ENCODE measurements at places on chromosomes 13 and 19.

DNA sequence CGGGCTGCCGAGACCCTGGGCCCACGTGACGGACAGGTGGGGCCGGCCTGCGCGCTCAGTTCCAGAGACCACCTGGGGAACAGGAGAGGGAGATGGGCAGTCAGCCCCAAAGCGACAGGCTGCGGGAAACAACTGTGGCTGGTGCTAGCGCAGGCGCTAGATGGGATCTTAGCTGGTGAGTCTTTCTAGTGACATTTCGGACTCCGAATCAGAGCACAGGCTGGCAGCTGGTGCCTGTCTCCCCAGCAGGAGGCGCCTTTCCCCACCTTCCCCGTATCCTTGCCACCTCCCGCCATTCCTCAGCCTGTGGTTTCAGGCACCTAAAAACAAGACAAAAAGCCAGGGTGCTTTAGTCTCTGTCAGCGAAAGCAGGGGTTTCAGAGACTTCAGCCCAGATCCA, 19.4 kb upstream of the RANBP3 start:
- DNase-seq: no peak

DNA sequence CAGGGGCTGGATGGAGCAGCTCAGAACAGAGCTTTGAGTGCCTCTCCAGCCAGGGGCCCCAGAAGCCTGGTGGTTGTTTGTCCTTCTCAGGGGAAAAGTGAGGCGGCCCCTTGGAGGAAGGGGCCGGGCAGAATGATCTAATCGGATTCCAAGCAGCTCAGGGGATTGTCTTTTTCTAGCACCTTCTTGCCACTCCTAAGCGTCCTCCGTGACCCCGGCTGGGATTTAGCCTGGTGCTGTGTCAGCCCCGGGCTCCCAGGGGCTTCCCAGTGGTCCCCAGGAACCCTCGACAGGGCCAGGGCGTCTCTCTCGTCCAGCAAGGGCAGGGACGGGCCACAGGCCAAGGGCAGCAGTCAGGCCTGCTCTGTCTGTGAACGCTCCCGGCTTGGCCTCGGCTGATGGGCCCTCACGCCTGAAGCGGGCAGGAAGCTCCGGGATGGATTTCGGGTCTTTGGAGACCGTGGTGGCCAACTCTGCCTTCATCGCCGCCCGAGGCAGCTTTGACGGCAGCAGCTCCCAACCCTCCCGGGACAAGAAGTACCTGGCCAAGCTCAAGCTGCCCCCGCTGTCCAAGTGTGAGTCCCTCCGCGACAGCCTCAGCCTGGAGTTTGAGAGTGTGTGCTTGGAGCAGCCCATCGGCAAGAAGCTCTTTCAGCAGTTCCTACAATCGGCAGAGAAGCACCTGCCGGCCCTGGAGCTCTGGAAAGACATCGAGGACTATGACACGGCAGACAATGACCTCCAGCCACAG, at the start of gene GRK1:
Gene GRK1, plus strand, starts transcription at position 269 of the 751 bp plus-strand sequence. Its CDS starts 168 bp downstream, at position 437.
- no peak for DNase-seq

- no peak for DNase-seq
Observed at GRCh38 chr19:43534816-43535761, 2.1 kb downstream of the ZNF575 start.

DNA sequence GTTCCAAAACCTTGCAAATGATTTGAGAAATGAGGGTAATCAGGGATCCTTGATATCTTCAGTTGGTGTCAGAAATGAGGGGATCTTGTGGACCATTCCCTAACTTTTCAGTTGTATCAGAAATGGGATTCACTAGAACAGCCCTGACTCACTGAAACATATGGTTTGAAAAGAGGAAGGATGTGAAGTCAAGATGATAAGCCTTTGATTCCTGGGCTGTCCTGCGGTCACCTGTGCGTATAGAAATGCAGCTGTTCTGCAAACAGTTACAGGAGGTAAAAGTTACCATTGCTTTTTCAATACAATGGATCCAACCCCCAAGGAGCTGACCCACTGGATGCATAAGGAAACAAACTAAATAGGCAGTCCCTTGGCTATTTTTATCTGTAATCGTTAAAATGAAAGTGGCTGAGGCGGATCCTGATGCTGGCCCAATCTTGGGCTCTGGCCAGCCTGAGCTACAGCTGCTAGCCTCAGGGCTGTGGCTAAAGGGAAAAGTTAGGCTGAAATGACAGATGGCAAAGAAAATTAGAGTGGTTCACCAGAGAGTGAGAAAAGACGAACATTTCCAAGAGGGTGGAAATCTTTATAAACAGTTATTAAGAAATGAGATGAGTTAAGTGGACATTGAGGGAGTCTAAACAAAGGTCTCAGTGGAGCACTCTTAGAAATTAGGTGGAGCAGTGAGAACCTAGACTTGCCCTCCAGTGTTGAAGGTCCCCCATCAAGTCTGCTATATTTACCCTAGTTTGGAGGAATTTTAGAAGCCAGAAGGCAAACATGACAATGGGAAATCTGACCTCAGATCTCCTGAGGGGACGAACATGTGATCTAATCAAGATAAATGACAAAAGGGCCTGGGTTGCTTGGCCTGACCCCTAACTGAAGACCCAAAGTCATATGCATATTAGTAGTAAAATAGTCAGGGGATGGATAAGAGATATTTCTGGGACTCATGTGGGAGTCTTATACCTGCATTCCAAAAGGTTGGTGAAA, 7.6 kb downstream of the SIGLECL1 start:
- DNase-seq: no peak

DNA sequence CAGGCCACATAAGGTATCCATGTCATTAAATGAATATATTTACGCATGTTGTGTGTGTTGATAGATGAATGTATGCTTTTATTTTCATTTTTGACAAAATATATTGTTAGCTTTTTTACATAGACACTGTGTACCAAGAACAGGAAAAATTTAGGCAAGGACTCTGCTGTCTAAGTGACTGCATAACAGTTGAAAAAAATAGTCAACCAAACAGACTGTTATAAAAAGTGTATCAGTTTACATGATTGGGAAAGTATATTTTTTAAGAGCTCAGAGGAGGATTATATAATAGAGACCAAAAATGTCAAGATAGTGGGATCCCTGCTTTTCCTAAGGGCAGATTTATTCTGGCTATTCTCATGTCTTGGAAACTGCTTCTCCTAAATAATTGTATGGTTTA, 858.0 kb downstream of the SLITRK1 start:
- no peak for DNase-seq

Measured in H54 (cell line).